ENCODE measurements at places on chromosomes 12 and 14. TPM values are rescaled to one million over a fixed set of nuclear protein-coding genes. Genes with fewer than 3 reads are reported as not detected.

KHNYN gene
- 43.8 TPM for total RNA-seq

SLCO1A2 gene
- 2.1 TPM for total RNA-seq

DNA sequence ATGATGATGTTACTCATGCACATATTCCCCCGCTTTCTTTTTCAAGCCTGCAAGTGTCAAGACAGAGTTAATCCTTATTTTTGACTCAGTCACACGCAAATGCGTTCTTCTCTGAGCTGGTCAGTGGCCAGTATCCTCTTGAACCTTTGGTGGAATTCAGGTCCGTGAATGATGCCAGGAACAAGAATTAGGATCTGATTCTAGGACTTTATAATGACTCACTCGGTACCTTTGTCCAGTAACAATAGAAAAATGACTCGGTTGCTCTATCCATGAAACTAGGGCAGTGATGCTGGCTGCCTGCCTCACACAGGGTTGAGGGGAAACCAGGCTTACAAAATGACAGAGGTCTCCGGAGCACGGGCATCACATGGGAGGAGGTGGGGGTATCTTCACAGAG is 185.8 kb upstream of the NUDT4 start:
- no peaks in the 10 kb centered on the region for H3K27me3 ChIP-seq
- DNase-seq = no peak
- H3K4me3 ChIP-seq = no peak overlapping the region

- no peak overlapping the region for H3K4me3 ChIP-seq
- H3K36me3 ChIP-seq = peaks cover 23% of the 10 kb centered on the region
- H3K27me3 ChIP-seq = no peaks in the 10 kb centered on the region
- no peak for DNase-seq
- H3K27ac ChIP-seq = no peak overlapping the region
These were observed 17.0 kb downstream of the CCDC77 start for GRCh38 chr12:418432-418831.

DNA sequence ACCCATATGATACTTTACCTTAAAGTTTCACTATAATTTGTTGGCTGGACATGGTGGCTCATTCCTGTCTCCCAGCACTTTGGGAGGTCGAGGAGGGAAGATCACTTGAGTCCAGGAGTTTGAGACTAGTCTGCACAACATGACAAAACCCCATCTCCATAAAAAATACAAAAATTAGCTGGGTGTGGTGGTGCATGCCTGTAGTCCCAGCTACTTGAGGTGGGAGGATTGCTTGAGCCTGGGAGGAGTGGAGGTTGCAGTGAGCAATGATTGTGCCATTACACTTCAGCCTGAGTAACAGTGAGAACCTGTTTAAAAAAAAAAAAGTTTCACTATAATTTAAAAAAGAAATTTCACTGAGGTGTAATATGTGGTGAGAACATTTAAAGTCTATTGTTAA is 21.2 kb downstream of the DERA start:
- no peak overlapping the region for H3K27ac ChIP-seq
- peaks cover 9% of the 10 kb centered on the region for H3K4me1 ChIP-seq
- H3K4me3 ChIP-seq = no peak overlapping the region
- no peak for DNase-seq
- peaks cover 3% of the 10 kb centered on the region for H3K27me3 ChIP-seq

GRCh38 chr12:17928708-17929366 is 161.2 kb downstream of the RERGL start:
- H3K27me3 ChIP-seq = no peaks in the 10 kb centered on the region
- H3K4me1 ChIP-seq = no peaks in the 10 kb centered on the region
- H3K27ac ChIP-seq = no peak overlapping the region
- H3K4me3 ChIP-seq = no peak overlapping the region

DNA sequence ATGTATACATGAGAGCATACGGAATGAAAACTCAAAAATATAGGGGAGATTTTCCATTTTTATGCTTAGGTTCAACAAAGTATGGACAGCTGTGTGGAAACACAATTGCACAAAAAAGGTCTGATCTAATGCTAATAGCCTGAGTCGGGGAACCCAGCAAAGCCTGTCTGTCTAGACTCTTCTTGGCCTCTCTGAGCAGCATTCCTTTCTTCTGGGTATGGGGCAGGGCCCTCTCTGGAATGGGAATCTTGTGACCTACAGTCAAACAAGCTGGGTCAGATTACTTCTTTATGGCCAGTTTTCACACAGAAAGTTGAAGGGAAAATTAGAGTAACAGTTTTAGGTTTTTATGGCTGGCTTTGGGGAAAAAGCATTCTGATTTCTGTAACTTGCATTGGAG is 534.0 kb upstream of the LMO3 start:
- H3K4me3 ChIP-seq = no peak overlapping the region
- H3K36me3 ChIP-seq = no peaks in the 10 kb centered on the region
- H3K27me3 ChIP-seq = no peaks in the 10 kb centered on the region

DNA sequence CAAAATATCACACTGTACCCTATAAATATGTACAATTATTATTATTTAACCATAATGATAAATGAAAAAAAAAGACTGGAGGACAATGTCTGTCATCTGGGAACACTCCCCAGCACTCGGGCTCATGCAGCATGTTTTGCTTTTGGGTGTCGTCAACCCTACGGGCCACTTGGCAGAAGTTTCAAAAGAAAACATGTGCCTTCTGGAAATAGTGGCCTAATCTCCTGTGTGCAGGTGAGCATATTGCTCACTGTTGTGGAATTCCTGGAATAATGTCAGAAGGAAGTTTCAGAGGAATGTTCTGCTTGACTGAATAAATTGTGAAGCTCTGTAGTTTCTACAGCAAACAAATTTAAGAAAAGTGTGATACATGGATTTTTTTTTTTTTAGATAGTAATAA is 298.3 kb downstream of the SSPN start:
- no peak for DNase-seq
- no peak overlapping the region for H3K4me3 ChIP-seq
- H3K27ac ChIP-seq = no peak overlapping the region
- H3K4me1 ChIP-seq = peaks cover 3% of the 10 kb centered on the region
- H3K27me3 ChIP-seq = peaks cover 2% of the 10 kb centered on the region

- H3K4me1 ChIP-seq = peaks cover 43% of the 10 kb centered on the region
- no peaks in the 10 kb centered on the region for H3K36me3 ChIP-seq
- peak overlapping the region; percentile 88 for H3K27ac ChIP-seq
- no peak for DNase-seq
These were observed 24.2 kb downstream of the NINJ2 start for GRCh38 chr12:638953-639557.

DNA sequence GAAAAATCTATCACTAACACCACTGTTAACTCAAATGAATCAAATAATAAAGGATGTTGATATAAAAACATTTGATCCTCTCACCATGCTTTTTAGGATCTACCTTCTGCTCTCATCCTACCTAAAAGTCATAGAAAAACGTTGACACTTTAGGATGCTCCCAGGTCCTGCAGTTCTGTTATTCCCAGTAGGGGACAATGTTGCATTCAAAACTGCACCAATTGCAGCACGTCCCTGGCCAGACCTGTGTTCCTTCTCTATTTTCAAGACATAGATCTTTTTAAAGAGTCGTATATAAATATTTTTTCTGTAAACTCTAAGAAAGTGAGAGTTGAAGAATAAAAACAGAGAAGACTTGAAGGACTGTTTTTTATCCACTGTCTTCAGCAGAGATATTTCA is 8.8 kb downstream of the AICDA start:
- H3K27me3 ChIP-seq = peaks cover 5% of the 10 kb centered on the region
- peaks cover 6% of the 10 kb centered on the region for H3K4me1 ChIP-seq
- DNase-seq = no peak
- H3K27ac ChIP-seq = no peak overlapping the region

SLC7A8 gene
- 24.3 TPM for total RNA-seq
